ENCODE measurements at places on chromosomes 7 and 10.

GRCh38 chr7:585229-585711, 65.6 kb upstream of the PDGFA start:
- DNase-seq, result no peak

DNA sequence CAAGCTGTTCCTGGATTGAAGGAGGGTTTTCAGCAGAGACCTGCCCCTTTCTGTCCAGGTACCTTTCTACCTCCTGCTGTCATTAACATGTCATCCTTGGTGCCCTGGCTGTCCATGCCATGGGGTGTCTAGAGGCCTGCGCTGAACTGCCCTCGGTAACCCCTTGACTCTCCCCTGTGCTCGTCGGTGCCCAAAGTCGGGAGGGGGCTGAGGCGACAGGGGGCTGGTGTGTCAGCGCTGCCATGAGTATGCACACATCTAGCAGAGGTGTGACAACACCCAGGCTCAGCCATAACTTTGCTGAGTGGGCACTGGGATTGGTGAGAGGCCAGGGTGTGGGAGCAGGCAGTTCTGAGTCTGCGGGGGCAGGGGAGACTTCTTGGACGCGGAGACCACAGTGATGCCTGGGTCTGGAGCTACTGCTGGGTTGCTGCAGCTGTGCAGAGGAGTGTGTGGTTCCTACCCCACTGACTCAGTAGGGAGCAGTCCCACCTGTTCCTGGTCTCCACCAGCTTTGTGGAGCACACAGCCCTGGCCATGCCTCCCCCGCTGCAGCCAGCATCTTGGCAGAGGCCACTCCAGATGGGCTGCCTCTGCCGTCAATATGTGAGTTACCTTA, 376.2 kb upstream of the SEMA3C start:
- no peak for DNase-seq

GRCh38 chr7:150804802-150805201, 4.2 kb downstream of the TMEM176A start:
- DNase-seq, result no peak

DNA sequence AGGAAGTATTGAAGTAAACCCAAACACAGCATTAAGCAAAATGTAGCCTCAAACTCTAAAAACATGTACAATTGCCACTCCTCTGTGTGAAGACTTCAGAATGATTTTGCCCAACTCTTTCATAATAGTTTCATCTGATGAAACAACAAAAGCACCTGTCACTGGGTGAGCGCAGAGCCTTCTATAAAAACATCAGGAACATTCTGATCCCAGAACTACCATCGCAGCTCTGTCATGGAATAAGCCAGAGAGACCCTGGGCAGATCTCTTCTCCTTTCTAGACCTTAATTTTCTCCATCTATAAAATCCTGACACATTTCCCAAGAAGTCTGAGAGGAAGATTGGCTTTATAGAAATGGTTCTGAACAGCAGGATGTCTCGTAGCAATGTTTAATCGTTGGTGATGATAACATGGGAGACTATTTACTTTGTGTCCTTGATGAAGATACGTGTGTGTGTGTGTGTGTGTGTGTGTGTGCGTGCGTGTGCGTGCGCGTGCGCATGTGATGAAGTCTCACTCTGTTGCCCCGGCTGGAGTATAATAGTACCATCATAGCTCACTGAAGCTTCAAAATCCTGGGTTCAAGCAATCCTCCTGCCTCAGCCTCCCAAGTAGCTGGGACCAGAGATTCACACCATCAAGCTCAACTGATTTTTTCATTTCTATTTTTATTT, 198.0 kb downstream of the KIAA1217 start:
- DNase-seq, result no peak

- no peak for DNase-seq
Measured at GRCh38 chr7:142349670-142350405, 92.0 kb upstream of the PRSS58 start.

GRCh38 chr7:90536449-90536848, 59.7 kb upstream of the CDK14 start:
- DNase-seq, result no peak

DNA sequence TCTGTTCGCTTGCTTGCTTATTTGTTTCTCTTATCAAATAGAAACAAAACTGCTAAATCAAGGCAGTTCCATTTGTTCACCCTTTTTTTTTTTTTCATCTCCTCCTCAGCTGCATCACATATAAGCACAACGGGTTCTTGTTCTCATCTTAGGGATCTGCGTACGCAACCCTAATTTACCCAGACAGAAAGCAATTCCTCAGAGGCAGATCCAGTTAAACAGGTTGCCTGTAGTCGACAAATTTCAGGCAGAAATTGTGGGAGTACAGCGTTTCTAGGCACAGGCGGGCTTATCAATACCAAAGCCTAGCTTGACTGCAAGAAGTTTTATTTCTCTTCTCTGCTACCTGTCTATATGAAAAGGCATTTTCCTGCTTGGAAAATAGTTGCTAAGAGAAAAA, 565.4 kb downstream of the NXPH1 start:
- no peak for DNase-seq

DNA sequence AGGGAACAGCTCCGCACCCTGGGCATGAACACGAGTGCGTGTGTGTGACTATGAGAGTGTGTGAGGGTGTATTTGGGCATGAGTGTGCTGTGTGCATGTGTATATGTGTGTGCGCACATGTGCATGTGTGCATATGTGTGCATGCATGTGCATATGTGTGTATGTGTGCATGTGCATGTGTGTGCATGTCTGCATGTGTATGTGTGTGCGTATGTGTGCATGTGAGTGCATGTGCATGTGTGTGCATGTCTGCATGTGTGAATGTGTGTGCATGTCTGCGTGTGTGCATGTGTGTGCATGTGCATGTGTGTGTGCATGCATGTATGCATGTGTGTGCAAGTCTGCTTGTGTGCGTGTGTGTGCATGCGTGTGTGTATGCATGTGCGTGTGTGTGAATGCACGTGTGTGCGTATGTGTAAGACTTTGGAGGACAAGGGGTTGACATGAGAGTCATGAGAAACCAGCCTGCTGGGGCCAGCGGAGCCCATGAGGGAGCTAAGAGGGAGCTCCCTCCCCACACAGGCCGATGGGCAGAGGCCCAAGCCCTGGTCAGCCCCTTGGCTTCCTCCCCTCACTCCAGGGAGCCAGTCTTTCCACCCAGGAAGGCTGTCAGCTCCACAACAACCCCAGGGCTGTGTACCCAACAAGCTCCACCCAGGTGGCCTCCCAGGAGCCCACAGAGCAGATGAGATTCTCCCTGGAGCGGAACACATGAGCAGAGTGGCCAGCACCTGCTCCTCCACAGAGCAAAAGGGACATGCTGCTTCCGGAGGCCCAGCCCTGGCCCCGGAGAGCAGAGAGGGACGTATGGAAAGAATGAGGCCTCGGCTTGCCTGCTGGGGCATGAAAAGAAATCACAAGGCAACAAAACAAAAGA, 142.5 kb upstream of the PPP2R2D start:
- no peak for DNase-seq

- DNase-seq, result no peak
Measured at GRCh38 chr7:156222151-156222550, 409.9 kb upstream of the SHH start.

- DNase-seq, result peak; percentile 81
Measured at GRCh38 chr10:132023092-132023811, 41.5 kb upstream of the BNIP3 start.

GRCh38 chr10:21336476-21337170, 188.9 kb downstream of the SKIDA1 start:
- no peak for DNase-seq

DNA sequence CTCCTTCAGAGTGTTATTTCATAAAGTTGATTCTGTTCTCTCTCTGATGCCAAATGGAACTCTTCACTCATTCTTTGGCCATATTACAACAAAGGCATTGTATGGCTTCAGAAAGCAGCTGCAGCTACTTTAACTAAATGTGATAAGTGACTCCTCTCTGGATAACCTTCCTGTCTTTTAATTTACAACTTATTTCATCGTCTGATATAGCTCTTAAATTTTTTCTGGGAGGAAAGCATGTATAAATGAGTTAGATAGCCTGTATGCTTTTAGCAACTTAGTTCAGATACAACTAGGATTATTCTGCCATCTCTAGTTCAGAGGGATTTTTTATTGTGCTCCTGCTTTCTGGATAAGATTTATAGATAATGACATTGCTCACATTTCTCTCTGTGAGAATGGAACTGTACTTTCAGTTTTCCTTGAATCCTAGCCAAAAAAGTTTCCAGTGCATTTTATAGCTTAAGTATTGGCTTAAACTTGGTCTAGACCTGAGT, 57.5 kb downstream of the KLHDC10 start:
- no peak for DNase-seq

DNA sequence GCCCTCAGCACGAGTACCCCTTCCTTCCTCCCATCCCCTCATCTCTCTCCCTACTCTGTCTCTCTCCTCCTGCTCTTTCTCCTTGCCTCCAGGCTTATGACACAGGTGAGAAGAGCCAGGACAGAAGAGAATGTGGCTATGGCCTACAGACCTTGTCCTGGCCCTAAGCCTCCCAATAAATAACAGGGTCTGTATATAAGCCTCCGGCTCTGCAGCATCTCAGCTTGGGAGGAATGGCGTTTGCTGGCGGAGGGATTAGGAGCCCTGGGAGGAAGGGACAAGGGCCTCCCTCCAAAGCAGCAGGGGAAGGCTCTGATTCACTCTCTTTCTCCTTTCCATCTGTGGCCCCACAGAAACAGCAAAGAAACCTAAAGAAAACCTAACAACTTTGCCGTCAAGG, 45.8 kb downstream of the COL13A1 start:
- DNase-seq, result no peak

DNA sequence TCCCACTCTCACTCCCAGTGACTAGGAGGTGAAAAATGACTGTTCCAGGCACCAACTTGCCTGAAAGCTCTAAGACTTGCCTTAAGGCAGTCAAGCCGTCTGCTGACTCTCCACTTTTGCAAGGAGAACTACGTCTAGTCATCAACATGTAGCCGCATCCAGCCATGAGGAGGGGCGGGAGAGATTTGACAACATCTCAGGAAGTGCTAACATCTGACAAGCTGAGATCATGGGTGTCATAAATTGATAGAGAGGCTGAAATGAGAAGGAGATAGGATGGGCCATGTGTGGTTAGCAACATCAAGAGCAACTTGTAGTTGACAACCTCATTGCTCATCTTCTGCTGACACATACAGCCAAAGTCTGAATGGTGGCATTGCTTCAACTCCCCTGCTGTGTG, 9.0 kb upstream of the TBXAS1 start:
- no peak for DNase-seq

GRCh38 chr7:46544396-46545008, 623.4 kb upstream of the IGFBP3 start:
- no peak for DNase-seq

GRCh38 chr7:3229904-3230470, 71.1 kb upstream of the SDK1 start:
- DNase-seq, result no peak

- no peak for DNase-seq
Measured at GRCh38 chr10:101000915-101001658, 1.5 kb downstream of the LZTS2 start.

GRCh38 chr7:70347463-70348254, 749.4 kb downstream of the AUTS2 start:
- DNase-seq, result no peak

GRCh38 chr7:150513758-150514157, 914 bp upstream of the GIMAP7 start:
- no peak for DNase-seq

GRCh38 chr10:14454206-14454605, 123.5 kb upstream of the FRMD4A start:
- DNase-seq, result no peak

GRCh38 chr7:85593355-85593754, 406.5 kb upstream of the SEMA3D start:
- no peak for DNase-seq

DNA sequence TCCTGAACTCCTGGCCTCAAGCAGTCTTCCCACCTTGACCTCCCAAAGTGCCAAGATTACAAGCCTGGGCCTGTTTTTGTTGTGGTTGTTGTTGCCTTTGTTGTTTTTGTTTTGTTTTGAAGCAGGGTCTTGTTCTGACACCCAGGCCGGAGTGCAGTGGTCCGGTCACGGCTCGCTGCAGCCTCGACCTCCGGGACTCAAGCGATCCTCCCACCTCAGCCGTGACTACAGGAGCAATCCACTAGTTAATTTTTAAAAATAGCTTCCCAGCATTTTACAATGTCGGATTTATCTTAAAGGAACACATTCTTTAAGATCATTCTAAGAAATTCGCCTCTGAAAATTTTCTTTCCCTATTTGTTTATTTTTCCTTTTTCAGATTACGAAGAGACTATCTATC, 27.7 kb upstream of the AP5Z1 start:
- no peak for DNase-seq

DNA sequence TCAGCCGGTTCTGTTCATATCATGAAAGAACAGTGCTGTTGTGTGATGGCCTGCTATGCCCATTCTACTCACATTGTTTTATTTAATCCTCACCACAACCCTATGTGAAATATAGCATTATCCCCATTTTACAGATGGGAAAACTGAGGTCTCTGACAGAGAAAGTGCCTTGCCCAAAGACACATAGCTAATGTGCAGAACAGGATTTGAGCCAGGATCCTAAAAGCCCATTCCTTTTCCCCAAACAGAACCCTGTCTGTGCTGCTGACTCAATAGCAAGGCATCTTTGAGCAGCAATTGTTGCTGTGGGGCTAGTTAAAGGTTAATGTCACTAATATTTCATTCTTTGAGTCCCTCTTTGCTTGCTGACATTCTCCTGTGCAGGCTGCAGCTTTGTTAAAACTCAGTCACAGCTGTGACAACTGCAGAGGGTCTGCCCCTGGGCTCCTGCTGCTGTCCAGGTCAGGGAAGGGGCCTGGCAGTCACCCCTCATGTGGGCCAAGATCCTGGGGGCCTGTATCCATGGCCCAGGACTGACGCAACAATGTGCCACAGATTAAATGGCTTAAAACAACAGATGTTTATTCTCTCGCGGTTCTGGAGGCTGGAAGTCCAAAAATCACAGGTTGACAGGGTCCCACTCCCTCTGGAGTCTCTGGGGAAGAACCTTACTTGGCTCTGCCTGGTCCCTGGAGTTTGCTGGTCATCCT, 40.4 kb downstream of the AFAP1L2 start:
- DNase-seq, result no peak

- no peak for DNase-seq
Measured at GRCh38 chr10:94287336-94287735, 75.4 kb downstream of the NOC3L start.

DNA sequence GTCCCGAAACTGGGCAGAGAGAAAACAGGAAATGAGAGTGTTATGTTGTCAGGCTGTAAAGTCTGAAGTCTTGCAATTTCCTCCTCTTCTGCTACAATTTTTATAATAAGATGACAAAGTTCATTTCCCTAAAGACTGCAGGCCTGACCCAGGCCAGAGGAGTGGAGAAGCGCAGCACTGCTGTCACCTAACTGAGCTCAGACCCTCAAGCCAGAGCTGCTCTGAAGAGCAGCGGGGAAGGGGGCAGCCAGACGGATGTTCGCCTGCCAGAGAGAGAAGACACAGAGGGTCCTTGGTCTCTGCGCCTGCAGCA, 12.6 kb upstream of the AOAH start:
- no peak for DNase-seq
